ENCODE measurements at places on chromosomes 13 and 19. TPM values are rescaled to one million over a fixed set of nuclear protein-coding genes. Genes with fewer than 3 reads are reported as not detected.

GRCh38 chr19:33905937-33906577, 109.4 kb downstream of the KCTD15 start:
- DNase-seq: peak; percentile 42

Gene SIGLECL1
- not detected for total RNA-seq

DNA sequence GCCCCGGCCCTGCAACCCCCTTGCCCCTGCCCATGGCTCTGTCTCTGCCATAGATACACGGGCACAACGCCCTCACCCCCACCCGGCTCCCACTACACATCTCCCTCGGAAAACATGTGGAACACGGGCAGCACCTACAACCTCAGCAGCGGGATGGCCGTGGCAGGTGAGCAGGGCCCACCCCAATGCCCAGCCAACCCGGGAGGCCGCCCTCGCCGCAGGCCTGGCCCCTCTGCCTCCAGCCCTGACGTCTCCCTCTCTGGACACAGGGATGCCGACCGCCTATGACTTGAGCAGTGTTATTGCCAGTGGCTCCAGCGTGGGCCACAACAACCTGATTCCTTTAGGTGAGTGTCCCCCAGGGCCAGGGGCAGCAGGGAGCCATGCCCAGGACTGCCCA, 7.7 kb downstream of the YIPF2 start:
- no peak for DNase-seq

DNA sequence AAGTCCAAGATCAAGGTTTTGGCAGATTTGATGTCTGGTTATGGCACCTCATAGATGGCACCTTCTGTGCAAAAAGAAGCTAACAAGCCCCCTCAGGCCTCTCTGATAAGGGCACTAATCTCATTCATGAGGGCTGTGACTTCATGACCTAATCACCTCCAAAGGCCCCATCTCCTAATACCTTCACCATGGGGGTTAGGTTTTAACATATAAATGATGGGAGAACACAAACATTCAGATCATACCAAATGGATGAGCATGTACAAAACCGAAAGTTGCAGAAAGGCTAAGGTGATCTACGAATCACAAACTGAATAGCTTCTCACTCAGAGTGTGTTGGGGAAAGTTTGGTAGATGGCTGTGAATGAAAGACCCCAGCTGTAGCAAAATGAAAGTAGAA, 217.4 kb downstream of the TBC1D4 start:
- no peak for DNase-seq

Data from mammary epithelial cell (primary cell).